ENCODE measurements at places on chromosomes 6 and 20.

DNA sequence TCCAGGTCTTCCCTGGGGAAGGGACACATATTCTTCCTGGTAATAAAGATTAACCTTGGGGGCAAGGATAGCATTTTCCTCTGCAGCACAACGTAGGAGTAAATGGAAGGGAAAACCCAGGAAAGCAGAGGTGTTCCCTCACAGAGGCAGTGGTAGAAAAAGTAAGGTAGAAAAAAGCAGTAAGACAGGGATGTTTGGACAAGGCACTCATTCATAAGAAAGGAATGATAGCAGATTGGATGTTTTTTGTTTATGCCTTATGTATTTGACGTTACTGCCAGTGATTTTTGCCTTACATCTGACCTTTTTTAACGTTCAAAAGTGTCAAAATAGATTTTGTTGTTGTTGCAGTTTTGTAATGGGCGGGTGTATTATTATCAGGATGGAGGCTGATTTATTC, 395.0 kb downstream of the CDKAL1 start:
- DNase-seq: no peak

DNA sequence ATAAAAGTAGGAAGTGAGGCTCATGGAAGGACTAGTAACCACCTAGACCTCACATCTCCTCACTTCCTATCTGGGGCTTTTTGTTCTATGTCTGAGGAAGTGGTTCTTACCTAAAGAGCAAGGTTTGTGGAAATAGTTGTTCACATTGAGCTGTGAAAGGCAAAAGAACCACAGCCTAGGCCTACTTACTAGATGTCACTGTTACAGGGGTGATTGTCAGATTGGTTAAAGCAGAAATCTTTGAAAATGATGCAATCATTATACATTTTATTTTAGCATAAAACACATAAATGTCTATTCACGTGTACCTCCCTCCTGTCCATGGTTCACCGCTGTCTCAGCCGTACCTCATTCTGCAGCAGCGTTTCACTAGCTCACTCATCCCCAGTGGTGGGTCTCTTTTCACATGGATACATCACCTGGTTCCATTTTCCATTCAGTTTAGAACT, 268.8 kb downstream of the TMEM242 start:
- no peak for DNase-seq

DNA sequence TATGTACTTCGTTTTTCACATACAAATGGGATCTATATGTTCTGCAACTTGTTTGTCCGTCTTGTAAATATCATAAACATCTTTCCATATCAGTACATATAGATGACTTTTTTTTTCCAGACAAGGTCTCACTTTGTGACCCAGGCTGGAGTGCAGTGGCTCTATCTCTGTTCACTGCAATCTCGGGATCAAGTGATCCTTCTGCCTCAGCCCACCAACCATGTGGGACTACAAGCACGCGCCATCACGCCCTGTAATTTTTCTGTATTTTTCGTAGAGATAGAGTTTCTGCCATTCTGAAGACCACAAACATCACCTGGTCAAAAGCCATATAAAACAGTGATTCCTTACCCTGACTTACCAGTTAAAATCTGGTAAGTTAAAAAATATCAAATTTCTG, 37.7 kb upstream of the SYNCRIP start:
- DNase-seq: no peak

DNA sequence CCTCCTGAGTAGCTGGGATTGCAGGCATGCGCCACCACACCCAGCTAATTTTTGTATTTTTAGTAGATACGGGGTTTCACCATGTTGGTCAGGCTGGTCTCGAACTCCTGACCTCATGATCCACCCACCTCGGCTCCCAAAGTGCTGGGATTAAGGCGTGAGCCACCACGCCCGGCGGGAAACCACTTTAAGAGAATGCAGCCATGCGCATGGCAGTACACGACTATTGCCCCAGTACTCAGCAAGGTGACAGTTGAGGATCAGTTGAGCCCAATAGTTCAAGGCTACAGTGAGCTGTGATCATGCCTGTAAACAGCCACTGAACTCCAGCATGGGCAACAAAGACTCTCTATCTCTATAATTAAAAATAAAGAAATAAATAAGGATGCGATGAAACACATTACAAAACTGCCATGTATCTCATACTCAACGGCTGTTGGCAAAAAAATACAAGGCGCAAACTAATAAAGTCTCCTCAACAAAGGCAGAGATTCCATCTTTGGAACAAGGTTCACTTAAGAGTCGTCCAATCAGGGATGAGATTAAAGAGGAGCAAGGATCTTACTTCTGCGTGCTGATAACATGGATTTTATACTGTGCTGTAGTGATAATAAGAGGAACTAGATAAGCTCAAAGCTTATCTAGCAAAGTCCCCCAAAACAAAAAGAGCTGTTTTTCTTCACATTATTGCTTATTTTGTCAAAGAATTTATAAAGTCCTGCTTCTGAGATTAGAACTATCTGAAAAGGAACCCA, 51.1 kb downstream of the STAU1 start:
- no peak for DNase-seq

- DNase-seq: no peak
Measured at GRCh38 chr6:999552-999951, 306.6 kb upstream of the EXOC2 start.

DNA sequence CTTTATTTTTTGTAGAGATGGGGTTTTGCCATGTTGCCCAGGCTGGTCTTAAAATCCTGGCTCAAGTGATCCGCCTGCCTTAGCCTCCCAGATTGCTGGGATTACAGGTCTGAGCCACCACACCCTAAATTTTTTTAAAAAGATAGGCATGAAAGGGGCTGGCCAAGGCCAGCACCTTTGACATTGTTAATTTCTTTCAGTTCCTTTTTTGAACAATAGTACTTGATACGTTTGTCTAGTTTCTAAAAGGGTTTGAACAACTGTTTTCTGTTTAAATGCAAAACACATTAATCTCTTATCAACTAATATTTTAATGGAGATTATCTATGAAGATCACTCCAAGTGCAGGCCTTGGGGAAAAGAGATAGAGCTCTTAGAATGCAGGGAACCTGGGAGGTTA, 37.6 kb upstream of the PTPRK start:
- no peak for DNase-seq

GRCh38 chr6:158969148-158969547, 30.9 kb downstream of the RSPH3 start:
- DNase-seq: no peak

GRCh38 chr20:14888134-14888533, 550.7 kb upstream of the FLRT3 start:
- DNase-seq: no peak

- no peak for DNase-seq
Measured at GRCh38 chr20:32391003-32391402, 32.9 kb downstream of the ASXL1 start.

DNA sequence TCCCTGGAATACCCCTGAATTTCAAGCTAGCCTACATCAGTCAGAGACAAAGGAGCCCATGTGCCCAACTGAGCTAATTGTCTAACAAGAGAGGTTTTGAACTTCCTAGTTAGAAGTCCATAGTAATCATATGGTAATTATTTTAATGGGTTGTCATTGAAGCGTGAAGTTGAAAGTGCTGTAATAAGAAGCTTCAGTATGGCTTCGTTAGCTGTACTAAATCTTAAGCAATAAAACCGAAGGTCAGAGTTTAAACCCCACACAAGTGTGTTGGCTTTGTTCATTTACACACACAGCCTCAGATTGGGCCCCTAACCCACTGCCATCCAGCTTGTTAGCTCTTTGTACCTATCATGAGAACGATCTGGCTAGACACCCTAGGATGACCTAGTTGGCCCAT, 195.6 kb upstream of the RIN2 start:
- DNase-seq: no peak

DNA sequence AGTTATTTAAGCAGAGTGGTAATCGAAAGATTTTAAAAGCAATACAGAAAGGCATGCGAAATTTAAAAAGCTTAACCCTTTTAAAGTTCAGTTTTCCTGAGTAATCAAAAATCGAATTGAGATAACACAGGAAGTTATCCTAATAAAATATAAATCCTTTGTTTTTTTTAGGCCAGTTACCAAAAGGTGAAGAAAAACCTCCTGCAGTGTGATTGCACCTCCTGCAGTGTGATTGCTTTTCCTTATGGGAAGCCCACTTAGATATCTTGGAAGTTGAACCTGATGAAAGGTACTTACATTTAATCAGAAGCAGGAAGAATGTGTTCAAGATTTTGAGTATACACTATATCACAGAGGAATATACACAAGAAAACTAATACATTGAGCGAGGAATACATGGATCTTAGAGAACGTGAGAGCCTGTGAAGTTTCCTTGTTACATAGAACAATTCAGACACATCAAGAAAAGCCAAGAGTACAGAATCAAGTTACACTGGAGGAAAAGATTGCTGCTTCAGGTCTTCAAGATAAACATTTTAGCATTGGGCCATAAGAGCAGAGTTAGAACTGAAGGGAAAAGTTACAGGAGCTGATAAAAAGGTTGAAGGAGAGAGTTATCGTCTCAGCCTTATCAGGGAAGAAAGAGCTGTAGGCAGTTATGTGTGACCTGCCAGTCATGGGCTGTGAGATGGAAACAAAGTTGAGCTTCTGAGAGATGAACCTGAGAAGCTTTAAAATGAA, 7.7 kb upstream of the TMEM181 start:
- no peak for DNase-seq

GRCh38 chr6:285030-285771, 7.1 kb upstream of the DUSP22 start:
- no peak for DNase-seq

GRCh38 chr6:151160929-151161757, 78.6 kb upstream of the AKAP12 start:
- DNase-seq: no peak

DNA sequence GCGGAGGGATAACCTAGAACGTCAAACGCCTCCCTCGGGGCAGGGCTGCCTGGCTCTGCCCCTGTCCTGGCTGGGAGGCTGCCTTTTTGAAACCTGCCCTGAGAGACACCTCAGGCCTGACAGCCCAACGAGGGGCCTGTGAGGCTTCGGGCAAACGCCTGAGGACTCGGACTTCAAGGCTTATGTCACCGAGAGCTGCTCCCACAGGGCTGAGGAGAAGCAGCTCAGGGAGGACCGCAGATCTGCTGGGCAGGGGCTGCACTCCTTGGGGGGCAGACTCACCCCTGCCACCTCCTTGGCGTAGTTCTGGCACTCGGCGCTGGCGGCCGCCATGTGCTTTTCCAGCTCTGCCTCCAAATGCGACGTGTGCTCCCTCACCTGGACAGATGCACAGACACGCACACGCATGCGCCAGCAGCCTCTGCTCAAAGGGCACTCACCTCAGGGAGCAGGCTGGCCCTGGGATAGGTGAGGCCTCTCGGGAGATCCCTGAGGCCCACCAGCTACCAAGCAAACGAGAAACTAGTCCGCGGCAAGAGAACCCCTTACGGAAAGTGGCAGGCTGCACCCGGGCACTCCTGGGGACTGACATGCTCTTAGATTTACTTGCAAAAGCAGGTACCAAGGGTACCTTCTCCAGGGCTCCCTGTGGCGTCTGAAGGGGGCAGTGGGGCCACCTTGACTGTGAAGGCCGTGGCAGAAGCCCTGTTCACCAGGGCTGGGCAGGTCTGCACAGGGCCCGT, 49.6 kb downstream of the DSTN start:
- DNase-seq: no peak

GRCh38 chr6:139996253-139996834, 621.9 kb upstream of the CITED2 start:
- no peak for DNase-seq

DNA sequence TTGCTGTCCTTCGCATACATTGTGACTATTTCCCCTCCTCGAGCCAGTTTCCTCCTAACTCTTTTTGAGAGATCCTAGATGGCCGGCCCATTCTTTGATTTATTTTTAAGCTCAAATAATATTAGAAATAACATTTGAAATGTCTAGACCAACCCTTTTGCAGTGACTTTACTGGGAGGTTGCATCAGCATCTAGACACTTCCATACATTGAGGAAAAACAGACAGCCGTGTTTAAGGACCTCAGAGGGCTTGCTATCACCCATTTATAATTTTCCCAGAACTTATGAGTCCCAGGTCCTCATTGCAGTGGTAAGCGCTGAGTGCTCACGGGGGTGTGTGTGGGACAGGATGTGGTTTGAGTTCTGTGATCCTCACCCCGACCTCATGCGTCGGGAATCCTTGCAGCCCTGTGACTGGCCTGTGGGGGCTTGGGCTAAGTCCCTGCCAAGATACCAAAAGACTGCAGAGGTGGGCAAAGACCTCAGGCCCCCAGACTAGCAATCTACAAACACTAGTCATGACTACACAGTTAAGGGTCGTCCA, at the start of gene GPX5:
Gene GPX5 (plus strand): TSS at position 386 of the 544 bp plus-strand sequence. CDS start 133 bp downstream, at position 519.
- no peak for DNase-seq

GRCh38 chr6:149646599-149646998, 1.9 kb downstream of the KATNA1 start:
- no peak for DNase-seq

GRCh38 chr6:31821301-31822035, 6.1 kb upstream of the HSPA1B start:
- no peak for DNase-seq

DNA sequence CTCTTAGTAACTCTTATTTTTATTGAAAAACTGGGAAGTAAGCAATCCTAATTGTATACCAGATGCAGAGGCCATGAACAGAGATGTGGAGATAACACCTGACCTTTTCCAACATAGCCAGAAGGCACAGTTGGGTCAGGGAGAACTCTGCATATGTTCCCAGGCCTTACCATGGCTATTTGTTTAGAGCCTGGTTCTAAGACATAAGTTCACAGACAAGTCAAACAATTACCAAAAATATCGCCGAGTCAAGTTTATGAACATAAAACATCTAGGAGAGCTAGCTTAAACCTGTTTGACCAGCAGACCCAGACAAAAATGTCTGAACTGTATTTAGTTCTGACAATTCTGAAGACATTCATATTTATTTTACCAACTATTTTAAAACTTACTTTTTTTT, 26.7 kb upstream of the IYD start:
- DNase-seq: no peak

DNA sequence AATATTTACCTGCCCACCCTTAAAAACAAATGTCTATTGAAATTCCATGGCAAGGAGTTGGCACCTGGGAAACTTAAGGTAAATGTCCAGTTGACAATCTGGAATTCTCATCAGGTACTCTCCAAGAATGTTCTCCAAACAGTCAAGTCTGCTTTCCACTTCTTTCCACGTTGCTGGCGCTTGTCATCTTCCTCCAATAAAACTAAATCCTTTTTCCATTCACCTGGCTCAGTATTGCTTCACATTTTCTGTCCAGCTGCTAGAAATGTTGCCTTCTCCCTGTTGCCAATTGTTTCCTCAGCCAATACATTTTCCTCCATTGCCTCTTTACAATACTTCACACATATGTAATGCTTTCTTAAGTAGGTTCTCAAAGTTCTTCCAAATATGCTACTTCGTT, 1288.1 kb upstream of the MAP3K7 start:
- no peak for DNase-seq
